ENCODE measurements at places on chromosomes 3 and 15.

- no peak for DNase-seq
Observed at GRCh38 chr3:123587401-123587800, 2.5 kb upstream of the HACD2 start.

GRCh38 chr3:53104762-53105161 lies 25.5 kb downstream of the RFT1 start:
- DNase-seq: no peak

DNA sequence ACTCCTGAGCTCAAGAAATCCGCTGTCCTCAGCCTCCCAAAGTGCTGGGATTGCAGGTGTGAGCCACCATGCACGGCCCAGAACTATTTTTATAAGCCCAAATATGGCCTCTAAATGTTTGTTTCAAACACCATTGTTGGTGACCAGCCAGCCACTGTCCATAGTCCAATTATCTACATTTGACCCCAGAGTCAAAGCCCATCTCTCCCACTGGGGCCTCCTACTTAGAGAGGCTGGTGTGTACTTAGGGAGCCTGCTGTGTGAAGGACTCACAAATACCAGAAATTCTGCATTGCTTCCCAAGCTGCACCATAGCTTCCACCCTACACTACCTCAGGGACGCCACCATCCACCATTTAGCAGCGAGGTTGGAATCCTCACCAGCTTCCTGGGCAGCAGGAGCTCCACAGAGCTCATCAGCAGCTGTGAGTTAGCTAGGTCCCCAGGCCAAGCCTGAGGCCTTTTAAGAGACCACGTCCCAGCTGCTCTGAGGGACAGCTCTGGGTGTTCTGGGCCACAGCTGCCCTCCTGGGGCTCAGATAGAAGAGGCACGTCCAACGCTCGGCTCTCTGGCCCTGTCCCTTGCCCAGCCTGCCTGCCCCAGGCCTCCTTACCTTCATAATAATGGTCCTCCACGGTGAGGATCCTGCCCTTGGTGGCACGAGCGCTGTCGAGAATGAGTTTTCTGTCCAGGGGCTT lies 29.5 kb downstream of the TKT start:
- DNase-seq: no peak

GRCh38 chr15:86327230-86327865 lies 247.7 kb downstream of the AGBL1 start:
- no peak for DNase-seq

GRCh38 chr3:148255981-148256969 lies 441.4 kb upstream of the AGTR1 start:
- DNase-seq: no peak

- no peak for DNase-seq
Observed at GRCh38 chr3:161082063-161082462, 23.1 kb downstream of the B3GALNT1 start.

DNA sequence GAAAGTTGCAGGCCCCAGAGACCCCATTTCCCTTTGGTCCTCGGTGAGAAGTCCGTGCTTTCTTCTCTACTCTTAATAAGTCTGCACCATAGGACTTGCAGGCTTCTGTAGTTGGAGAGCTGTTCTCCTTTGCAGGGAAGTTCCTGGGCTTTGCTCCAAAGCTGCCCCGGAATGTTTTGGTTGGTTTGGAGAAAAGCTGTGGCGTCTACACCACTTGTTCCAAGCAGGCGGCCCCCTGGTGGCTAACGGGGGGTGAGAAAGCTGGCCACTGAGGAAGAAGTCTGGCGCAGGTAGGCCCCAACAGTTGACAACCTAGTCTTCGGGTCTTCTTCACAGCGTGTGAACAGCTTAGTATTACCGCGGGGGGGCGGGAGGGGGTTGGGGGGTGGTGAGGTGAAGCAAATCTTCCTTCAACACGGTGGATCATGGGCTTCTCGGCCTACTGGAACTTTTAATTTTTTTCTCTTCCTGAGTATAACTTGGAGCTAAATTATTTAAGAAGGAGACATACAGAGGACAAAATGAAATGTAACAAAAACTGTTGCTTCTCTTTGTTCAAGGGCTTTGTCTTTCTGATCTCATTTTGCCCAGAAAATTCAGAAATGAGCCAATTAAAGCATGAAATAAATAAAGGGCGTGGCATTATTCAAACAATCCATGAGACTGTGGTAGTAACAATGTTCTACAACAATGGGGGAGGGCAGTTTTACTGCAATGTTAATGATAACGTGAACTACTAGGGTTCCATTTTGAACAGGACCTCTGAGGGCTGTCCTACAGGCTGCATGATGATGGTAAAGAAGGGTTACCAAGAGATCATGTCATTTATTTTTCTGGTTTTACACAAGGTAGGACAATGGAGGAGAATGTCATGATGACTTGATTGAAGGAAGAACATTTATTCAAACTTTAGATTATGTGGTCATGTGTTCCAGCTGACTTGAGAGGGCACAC lies 2.2 kb upstream of the THRB start:
- DNase-seq: no peak

GRCh38 chr3:111585217-111585616 lies 9.9 kb downstream of the ZBED2 start:
- no peak for DNase-seq

DNA sequence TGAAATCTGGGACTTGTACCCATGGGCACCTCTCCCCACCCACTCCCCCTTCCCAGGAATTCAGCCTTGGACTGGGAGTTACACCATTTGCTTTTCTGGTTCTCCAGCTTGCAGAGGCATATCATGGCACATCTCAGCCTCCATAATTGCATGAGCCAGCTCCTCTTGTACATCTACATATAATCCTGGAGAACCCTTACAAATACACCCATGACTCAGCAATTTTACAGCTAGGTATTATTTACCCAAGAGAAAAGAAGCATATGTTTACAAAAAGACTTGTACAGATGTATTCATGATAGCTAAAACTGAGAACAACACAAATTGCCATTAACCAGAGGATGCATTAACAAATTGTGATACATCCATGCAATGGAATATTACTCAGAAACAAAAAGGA lies 58.4 kb downstream of the RPLP1 start:
- no peak for DNase-seq

DNA sequence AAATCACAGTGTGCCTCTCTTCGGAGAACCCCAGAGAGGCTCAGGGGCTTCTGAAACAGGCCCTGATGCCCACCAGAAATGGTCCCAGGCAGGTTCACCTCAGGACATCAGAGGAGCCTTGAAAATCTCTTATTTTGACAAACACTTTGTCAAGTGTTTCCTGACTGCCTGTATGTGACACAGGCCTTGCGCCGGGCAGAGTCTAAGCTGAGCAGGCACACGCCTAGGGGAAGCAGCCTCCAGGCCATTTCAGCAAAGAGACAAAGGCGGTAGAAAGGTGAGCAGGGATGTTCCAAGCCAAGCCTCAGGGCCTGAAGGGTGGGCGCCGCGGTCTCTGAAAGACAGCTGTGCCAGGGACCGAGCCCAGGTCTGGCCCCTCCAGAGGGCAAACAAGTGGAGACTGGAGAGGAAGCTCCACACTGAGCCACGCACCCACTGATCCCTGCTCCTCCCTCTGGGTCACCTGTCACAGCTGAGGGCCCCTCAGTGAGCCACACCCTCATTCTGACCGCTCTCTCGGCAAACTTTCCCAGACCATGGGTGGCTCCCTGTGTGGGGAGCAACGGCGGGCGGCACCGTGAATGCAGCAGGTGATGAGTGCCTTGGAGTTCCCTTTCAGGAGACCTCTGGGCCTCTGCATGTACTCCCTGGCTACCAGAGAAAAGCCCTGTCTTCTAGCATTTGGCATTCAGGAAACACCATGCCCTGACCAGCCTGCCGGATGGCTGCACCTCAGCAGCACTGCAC lies 136.1 kb downstream of the ADAMTS17 start:
- no peak for DNase-seq

DNA sequence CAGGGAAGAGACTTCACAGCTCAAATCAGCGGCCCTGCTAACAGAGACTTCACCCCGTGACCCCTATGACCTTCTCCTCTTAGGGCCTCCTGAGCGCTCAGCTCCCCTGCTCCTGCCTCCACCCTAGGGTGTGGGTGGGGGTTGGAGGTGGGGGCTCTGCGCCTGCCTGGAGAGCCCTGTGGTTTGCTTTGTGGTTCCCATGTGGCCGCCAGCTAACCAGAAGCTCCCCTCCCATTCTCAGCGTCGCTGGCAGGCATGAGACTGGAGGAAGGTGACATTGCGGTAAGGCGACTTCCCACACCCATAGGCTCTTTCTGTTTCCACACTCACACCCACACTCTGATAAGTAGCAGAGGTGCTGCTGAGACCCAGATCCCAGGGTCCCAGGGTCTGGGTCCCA lies 27.6 kb downstream of the XYLB start:
- DNase-seq: peak; percentile 49

DNA sequence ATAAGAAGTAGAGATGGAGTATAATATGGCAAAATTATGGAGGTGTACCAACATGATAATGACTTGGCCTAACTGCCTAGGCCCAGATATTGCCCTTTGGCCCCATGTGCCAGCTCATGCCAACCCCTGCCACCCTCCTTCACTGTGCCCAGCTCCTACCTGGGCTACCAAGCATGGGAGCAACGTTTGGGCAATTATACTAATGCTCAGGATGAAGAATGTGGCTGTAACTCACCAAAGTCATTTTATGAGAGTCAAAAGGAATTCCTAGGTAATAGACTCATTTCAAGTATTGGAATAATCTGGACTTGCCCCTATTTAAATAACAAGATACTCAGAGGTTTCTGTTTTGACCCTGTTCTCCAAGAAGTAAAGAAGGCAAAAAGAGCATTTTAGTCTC lies 240.2 kb upstream of the IL12A start:
- no peak for DNase-seq

- no peak for DNase-seq
Observed at GRCh38 chr15:63491979-63492378, 12.4 kb upstream of the USP3 start.

DNA sequence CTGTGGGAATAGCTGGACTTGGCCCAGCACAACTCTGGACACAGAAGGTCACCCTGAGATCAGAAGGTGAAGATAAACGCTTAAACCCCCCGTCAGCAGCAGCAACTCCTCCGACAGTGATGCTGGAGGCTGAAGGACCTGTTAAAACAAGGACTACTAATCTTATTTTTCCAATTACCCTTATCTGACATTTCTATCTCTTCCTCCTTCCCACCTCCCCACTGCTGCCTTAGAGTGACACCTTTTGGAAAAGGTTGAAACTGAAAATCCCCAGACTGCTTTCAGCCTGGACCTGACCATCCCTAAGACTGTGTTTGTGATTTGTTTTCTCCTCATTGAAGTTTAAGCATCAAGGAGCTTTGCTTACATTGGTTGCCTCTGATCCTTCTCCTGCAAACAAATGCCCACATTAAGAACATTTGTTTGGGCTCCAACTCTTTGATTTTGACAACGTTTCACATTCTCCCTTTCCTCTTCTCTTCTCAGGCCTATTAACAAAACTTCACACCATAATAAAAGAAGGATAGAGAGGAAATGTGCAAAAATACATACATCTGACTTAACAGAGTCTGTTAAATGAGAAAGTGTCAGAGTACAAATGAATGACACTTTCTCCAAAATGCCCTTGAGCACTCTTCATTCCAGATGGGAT lies 410.6 kb upstream of the WNT5A start:
- no peak for DNase-seq

DNA sequence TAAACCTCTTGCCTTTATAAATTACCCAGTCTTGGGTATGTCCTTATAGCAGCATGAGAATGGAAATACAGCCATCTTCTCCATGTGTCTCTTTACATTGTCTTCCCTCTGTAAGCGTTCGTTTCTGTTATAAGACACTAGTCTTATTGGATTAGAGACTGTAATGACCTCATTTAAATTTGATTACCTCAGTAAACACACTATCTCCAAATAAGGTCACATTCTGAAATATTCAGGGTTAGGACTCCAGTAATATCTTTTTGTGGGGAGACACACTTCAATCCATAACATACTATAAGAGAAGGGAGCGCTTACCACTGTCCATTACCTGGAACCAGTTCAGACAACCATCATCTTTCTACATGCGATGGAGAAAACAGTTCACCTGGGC lies 34.3 kb upstream of the CD47 start:
- DNase-seq: no peak

DNA sequence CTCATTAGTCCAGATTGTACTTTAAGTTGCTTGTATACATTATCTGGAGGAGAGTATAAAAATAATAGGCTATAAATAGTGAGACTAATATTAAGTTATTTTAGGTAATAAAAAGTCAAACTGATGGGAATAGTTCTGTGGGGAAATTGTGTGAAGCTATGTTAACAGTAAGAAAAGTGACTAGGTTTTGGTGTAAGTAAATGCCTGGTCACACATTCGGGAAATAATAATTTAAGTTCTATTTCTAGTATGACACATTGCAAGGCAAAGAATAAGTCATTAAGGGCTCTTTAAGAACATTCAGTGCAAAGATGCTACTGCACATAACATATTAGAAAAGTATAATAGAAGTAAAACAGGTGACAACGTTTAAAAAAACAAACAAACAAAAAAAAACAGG lies 18.8 kb upstream of the NRROS start:
- no peak for DNase-seq

DNA sequence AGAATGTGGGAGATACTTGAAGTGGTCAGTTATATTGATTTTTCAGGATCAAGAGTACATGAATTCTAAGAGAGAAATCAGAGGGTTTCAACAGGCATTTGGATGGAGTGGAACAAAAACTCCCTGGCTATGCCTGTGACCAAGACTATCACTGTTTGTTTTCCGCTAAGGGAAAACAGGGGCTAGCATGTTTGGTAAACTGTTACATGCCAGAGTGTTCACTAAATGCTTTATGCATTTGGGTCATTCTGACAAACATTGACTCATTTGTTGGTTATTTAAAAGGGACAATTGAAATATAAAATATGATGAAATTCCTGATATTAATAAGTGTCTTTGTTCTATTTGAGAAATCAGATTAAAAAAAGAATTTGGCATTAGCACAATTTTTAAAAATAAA lies 603.9 kb upstream of the KCNMB2 start:
- DNase-seq: no peak

DNA sequence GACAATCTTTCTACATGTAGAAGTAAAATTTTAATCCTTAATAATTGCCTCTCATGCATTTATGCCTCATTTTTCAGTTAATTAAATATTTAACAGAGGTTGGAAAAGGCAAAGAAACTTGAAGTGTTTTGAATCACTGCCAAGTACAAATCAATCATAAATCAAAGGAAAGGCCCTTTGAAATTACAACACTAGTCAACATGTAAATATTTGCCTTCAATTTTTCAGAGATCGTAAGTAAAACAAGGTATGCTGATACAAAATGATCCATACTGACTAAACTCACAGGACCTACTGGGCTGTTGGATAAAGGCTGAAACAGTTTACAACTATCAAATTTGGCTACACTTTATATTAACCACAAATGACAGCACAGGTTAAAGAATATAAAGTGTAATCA lies 33.9 kb downstream of the ZBBX start:
- DNase-seq: no peak

DNA sequence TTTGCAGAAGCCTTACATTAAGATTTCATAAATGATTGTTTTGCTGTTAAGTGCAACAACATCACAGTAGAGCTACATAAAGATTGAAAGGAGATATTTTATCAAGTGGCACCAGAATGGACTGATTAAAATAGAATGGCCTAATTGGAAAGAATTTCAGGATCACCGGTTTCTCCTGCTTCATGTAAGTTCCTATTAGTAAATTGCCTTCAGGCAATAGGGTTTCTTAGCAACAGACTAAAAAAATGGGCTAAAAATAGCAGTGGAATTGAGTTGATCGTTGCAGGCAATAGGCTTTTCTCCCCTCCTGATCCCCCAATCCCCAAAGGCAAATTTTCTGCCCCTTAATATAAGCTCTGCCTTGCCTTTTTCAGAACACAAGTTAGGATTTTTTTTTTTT lies 917 bp downstream of the LNP1 start:
- DNase-seq: no peak
